ENCODE measurements at places on chromosomes 13 and 19.

DNA sequence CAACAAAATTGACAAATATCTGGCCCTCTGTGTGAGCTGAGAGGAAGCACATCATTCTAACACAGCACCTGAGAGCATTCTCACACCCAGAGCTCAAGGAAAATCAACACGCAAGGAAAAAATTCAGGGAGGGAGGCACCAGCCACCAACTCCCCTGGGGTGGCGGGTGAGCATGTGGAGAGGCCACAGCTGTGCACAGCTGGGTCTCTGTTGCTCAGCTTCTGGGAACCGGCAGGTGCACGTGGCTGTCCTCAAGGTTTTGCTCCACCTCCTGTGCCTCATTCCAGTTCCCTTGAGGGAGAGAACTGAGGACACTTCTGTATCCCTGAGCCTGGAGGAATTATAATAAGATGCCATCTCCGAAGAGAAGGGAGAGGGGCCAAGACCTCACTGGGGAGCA lies 134.0 kb downstream of the USP12 start:
- DNase-seq: no peak

GRCh38 chr13:77094773-77095172 lies 67.8 kb upstream of the FBXL3 start:
- DNase-seq: no peak

DNA sequence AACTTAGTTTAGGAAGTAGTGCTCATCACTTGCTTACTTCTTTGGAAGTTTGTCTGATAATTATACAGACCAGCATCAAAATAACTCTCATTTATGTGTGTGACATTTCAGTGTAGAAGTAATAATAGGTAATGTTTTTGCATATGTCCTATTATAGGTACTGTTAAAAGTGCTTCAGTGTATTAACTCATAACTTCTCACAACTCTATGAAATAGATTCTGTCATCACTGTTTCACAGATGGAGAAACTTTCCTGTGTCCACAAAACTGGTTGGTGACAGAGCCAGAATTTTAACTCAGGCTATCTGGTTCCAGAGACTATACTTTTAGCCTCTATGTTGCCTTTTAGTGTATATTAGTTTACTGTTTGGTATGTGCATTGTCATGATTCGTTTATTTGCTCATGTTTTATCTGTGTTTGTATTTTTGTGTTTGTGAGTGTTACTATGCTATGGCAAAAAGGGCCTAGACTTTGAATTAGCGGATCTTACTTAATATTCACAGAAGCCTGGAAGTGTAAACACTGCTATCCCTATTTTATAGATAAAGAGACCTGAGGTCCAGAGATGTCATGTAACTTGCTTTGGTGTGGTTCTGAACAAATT lies 12.7 kb downstream of the LPAR6 start:
- DNase-seq: no peak

DNA sequence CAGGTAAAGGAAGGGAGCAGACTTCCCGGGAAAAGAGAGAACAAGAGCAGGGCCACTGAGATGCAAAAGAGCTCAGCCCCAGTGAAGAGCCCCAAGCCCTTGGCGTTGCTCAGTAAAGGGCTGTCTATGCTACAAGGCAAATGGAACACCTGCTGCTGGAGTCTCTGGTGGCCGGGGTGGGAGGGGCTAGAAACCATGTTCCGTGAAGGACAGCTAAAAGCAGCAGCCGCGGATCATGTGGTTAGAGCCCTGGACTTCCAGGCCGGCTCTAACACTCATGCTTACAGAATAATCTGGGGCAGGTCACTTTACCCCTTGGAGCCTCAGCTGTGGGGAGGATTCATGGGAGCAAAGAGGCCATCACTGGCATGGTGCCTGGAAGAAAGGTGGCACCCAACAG lies 17.8 kb downstream of the POU2F2 start:
- no peak for DNase-seq

GRCh38 chr13:79662882-79663281 lies 181.9 kb downstream of the NDFIP2 start:
- no peak for DNase-seq

GRCh38 chr13:79108914-79109643 lies 297.0 kb downstream of the RBM26 start:
- no peak for DNase-seq

DNA sequence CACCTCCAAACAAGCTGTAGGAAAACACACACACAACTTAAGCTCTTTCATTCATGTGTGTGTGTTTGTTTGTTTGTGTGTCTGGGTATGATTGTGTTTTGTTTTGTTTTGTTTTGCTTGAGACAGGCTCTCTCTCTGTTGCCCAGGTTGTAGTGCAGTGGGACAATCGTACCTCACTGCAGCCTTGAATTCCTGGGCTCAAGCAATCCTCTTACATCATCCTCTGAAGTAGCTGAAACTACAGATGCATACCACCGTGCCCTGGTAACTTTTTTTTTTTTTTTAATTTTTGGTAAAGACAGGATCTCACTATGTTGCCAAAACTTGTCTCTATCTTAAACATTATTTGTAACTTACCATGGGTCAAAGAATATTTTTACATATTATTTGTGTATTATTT lies 431.7 kb downstream of the SLITRK1 start:
- DNase-seq: no peak

GRCh38 chr13:26711211-26711610 lies 49.4 kb downstream of the GPR12 start:
- no peak for DNase-seq

DNA sequence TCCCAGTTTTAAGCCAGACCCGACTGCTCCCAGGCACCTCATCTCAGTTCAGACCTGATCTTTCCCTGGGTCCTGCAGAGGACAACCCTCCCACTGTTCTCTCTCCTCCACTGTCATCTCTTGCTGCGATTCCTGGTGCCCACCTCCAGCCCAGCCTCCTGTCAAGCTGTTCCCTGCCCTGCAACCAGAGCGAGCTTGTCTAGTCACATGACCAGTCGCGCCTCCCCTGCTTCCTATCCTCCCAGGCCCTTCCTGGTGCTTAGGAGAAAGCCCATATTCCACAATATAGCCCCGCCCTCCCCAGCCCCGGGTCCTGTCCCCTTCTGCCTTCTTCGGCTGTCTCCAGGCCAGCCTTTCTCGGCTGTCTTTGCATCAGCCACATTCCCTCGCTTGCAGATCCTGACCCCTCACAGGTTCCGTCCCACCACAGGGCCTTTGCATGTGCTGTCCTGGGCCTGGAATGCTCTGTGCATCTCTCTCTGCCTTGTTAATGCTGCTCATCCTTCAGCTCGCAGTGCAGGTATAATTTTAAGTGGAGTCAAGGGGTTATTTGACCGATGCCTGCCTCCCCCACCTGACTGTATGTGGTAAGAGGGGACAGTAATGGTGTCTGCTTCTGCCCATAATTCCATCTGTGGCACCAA lies 88.8 kb downstream of the IER2 start:
- no peak for DNase-seq

DNA sequence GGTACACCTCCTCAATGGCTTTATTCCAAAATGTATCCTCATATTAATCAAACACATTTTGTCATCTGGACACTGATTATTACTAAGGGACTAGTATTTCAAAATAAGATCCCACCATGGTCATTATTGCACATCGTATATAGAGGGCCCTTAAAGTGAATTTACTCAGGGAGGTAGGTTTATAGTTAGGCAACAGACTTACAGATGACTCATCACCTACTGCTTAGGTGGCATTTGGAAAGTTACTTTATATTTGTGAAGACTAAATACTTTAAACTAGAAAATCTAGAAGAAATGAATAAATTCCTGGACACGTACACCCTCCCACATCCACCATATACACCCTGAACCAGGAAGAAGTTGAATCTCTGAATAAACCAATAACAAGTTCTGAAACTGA lies 353.0 kb downstream of the KCTD12 start:
- no peak for DNase-seq

GRCh38 chr13:99307247-99307646 lies at the start of gene GPR183:
TSS of gene GPR183 (minus strand) at chr13:99307399. CDS start at chr13:99296145, 11,254 bp downstream.
- no peak for DNase-seq

GRCh38 chr19:33683881-33684537 lies 62.3 kb downstream of the CHST8 start:
- DNase-seq: peak; percentile 4
